NCI-H187 (cell line): ENCODE measurements at places on chromosomes 13 and 19.

GRCh38 chr13:99506634-99507033 is 5.4 kb downstream of the TM9SF2 start:
- no peak for DNase-seq

DNA sequence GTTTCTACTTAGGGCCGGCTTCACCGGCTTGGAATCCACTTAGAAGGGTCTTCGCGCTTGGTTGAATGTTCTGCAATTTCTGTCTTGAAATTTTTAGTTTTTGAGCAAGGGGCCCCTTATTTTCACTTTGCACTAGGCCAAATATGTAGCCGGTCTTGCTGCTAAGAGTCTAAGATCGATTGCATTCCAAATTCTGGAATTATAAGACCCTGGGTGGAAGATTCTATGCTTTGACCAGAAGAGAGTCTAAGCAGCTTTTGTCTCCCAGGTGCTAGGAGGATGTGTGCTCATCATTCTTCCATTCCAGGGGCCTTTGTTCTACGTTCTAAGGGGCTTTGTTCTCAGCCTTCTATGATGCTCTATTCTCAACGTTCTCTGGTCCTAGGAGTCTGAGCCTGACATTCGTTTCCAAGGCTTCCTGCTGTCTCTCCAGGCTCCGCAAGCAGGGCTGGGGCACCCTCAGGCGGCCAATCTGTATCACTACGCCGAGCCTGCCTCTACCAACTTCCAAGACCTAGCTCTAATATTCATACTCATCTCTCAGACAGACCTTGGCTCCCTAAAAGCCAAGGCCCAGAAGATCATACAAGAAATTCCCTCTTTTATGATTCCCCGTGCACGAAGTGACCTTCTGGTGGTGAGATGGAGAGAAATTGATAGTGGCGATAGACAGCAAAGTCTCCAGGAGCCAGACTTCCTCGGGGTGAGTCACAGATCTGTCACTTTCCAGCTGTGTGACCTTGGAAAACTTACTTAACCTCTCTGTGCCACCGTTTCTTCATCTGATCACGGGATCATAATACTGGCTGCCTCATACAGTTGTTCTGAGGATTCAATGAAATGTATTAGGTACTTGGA is 982 bp upstream of the DACT3 start:
- DNase-seq, result peak; percentile 78

GRCh38 chr19:46111376-46111775 is 13.1 kb downstream of the IGFL3 start:
- no peak for DNase-seq

DNA sequence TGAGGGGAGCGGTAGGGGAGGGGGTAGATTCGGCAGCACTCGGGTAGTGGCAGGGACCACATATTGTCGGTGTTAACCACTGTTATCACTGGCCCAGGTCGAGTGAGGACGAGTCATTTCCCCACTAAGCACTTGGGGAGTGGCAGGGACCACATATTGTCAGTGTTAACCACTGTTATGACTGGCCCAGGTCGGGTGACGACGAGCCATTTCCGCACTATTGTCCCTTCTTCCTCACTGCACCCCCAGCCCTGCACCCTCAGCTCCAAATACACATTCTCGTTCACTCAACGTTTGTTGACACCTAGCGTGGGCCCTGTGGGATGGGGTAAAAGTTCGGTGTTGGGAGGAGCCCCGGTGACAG is 467 bp upstream of the CLN5 start:
- no peak for DNase-seq

DNA sequence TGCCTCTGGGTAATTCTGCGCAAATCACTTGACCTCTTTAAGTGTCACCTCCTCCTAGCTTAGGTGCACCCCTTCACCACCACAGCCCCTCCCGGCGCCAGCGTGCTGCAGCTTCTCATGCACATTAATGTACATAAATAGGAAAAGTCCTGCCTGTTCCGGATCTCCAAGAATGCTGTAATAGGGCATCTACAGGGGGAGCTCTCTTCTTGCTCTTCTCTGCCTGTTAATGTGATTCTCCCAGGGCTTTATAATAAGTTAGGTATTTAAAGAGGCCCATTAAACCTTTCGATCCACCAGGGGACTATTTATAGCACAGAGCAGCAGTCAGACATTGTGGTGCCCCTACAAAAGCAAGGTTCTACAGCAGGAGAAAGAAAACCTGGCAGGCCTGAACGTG is 35.3 kb downstream of the SOX1 start:
- peak; percentile 39 for DNase-seq

GRCh38 chr19:53517114-53517741 is 20.7 kb upstream of the ZNF331 start:
- no peak for DNase-seq

GRCh38 chr19:28610731-28611130 is 602.2 kb downstream of the UQCRFS1 start:
- no peak for DNase-seq

DNA sequence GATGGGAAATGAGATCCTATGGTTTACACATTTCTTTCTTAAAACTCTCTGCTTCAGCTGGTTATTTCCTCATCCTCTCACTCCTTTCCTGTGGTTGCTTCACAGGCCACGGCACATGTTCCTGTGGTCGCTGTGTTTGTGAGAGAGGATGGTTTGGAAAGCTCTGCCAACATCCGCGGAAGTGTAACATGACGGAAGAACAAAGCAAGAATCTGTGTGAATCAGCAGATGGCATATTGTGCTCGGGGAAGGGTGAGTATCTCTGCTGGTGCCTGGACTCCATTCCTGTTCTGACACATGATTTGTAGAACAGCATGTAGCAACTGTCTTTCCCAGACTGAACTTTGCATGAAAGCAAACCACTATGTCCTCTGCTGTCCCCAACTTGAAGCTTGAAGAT is 254.2 kb downstream of the ITGBL1 start:
- DNase-seq, result no peak

DNA sequence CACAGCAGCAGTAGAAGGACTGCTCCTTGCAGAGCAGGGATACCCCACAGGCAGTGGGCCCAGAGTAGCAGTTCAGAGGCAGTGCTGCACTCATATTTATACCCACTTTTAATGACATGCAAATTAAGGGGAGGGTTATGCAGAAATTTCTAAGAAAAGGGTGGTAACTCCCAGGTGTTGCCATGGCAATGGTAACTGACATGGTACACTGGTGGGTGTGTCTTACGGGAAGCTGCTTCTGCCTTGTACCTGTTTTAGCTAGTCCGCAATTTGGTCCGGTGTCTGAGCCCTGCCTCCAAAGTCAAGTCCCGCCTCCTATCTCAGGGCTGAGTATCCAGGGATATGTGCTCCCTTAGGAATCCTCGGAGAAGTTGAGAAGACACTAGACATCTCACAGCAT is 79.2 kb upstream of the UQCRFS1 start:
- DNase-seq, result no peak

- no peak for DNase-seq
Measured at GRCh38 chr13:99962242-99962641, 9.3 kb downstream of the ZIC5 start.

DNA sequence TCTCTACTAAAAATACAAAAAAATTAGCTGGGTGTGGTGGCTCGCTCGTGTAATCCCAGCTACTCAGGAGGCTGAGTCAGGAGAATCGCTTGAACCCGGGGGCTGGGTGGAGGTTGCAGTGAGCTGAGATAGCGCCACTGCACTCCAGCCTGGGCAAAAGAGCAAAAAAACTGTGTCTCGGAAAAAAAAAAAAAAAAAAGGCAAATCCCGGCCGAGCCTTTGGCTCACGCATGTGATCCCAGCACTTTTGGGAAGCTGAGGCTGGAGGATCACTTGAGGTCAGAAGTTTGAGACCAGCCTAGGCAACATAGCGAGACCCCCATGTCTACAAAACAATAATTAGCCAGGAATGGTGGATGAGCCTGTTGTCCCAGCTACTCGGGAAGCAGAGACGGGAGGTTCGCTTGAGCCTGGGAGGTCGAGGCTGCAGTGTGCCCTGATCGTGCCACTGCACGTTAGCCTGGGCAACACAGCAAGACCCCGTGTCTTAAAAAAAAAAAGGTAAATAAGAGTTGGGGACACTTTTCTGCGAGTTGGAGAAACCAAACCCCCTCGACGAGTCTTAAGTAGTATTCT is 574 bp upstream of the GPX4 start:
- no peak for DNase-seq

- DNase-seq, result no peak
Measured at GRCh38 chr19:35141837-35142605, 1.0 kb upstream of the FXYD7 start.

DNA sequence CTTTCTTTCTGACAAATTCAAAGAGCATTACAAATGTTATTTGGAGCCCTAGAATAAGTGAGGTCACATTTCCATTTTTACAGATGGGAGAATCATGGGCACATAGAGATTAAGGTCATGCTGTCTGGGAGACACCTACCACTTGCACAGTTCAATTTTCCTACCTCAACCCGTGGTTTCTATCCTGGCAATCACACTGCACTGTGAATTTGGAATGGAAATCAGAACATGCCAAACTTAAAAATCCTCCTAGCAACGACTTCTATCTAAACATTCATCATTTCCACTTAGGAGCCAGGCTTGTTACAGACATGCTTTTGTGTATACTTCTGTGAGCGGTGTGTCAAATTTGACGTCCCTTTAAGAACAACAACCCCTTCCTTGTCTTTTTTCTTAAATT is 251.5 kb downstream of the DNAJC15 start:
- DNase-seq, result no peak

- DNase-seq, result no peak
Measured at GRCh38 chr19:31602548-31602947, 253.3 kb upstream of the TSHZ3 start.

DNA sequence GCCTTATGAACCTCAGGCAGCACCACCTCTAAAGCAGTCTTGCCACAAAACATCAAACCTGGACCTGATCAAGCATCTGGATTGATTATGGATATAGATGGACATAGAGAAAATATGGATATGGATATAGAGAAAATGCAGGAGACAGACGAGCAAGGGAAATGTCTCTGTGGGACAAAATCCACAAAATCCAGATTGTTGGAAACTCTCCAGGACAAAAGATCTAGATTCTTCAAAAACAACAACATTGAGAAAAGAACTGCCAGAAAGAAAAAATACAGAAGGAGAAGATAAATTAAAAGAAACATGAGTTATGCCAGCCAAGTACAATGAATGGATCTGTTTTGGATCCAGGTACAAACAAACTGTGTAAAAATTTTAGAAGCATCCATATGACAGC is 1176.5 kb downstream of the UQCRFS1 start:
- DNase-seq, result no peak

DNA sequence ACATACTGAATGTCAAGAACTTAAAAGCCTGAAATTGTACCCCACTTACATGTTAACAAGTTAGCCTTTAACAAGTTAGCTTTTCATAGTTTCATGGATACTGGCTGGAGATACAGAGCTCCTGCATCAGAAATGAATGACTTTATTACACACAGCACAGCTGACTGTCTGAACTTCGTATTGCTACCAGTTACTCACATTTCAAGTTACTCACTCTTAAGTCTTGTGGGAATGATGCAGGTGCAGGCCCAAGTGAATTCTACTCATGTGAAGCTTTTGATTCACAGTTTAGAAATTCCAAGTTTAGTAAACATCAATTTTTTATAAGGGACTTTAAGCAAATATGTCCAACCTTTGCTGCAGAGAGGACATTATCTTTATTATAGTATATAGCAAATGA is 762.2 kb upstream of the PRR20A start:
- DNase-seq, result no peak

- no peak for DNase-seq
Measured at GRCh38 chr13:95833719-95834118, 156.8 kb downstream of the DNAJC3 start.

DNA sequence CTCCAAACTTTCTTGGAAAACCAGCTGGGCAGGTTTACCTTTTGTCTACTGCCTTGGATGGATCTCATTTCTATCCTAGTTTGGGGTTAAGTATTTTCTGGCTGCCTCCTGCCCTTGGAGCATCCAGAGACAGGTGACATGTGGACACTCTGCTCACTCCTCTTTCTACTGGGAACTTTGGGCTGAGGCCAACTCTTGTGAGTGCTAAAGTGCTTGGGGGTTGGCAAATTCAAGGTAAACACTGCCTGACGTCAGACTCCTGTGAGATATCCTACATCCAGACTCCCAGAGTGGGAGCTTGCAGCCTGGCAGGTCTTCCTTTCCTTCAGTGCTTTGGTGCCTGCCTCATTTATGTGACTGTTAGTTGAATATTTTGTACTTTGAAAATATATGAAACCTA is 388.1 kb downstream of the KCNRG start:
- no peak for DNase-seq

DNA sequence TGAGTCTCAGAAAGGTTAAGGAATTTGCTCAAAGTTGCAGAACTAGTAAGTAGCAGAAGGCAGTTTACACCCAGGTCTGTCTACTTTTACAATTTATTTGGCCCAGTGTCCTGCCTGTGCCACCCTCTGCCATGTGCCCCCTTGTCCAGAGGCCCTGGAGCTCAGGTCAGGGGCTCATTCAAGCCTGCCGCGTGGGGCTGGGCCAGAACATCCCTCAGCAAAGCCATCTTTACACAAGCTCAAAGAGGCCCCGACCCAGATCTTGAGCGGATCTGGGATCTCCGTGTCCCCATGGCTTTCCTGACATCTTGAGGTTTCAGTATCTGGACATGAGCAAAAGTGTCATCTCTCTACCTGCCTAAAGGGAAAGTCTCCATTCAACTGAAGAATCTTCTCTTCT is 76.4 kb upstream of the VSTM2B start:
- DNase-seq, result no peak

DNA sequence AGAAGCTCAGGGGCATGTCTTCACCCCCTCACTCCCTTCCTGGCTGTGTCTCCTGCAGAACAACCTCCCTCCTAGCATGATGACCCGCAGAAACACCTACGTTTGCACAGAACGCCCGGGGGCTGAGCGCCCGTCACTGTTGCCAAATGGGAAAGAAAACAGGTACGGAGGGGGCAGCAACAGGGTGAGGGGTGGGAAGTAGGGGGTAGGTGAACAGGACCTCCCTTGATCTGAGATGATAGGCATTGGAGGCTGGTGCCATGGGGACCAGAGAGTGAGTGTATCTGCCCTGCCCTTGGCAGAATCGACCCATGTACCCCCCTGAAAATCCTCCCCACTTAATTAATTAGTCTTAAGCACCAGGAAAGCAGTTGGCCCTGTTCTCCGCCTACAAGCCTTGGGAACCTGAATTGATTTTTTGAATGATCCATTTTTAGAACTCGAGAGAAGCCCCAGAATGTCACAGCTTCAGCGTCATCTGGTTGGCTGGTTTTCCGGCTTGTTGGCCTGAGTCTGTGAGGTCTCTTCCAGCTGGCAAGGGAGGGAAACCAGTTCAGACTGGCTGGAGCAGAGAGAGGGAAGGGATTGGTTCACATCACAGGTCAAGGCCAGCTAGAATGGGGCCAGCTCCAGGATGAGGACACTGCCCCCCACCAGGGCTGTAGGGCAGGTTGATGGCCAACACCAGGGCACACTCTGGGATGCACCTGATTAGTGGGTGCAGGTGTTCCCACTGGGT is 28.2 kb downstream of the CKM start:
- DNase-seq, result no peak
